Endodermal cell (in vitro differentiated cells): ENCODE measurements at places on chromosomes 3 and 15. TPM values are rescaled to one million over a fixed set of nuclear protein-coding genes. Genes with fewer than 3 reads are reported as not detected.

The AP3B2 gene
- 21.5 and 22.4 TPM in 2 replicates for total RNA-seq

The CSPG5 gene
- total RNA-seq = 0.68 and 0.70 TPM in 2 replicates

The TM2D3 gene
- total RNA-seq = 30.2 and 34.0 TPM in 2 replicates

- H3K4me1 ChIP-seq = peaks cover 14% of the 10 kb centered on the region
- H3K4me3 ChIP-seq = peak overlapping the region; percentile 26
- no peak overlapping the region for H3K27ac ChIP-seq
- H3K36me3 ChIP-seq = no peaks in the 10 kb centered on the region
Measured at GRCh38 chr3:63089007-63089750, 188.9 kb upstream of the SYNPR start.

DNA sequence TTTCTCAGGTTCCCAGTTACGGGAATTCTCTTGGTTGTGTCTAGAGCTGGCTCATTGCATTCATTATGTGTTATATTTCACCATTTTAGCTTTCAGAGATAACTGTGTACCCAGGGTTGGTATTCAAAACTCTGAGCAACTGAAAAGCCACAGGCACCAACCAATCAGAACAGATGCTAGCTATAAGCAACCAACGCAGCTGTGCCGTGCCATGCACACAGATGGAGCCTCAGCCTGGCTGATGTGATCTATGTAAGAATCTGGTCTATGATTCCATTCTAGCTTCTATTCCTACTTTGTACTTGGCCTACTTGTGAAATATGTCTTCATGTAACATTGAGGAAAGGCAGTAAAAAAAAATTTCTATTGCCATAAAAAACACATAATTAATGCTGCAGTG lies 95.0 kb upstream of the CCDC80 start:
- no peak overlapping the region for H3K27ac ChIP-seq
- H3K4me1 ChIP-seq = no peaks in the 10 kb centered on the region
- H3K36me3 ChIP-seq = no peaks in the 10 kb centered on the region
- H3K27me3 ChIP-seq = no peaks in the 10 kb centered on the region
- H3K4me3 ChIP-seq = no peak overlapping the region

DNA sequence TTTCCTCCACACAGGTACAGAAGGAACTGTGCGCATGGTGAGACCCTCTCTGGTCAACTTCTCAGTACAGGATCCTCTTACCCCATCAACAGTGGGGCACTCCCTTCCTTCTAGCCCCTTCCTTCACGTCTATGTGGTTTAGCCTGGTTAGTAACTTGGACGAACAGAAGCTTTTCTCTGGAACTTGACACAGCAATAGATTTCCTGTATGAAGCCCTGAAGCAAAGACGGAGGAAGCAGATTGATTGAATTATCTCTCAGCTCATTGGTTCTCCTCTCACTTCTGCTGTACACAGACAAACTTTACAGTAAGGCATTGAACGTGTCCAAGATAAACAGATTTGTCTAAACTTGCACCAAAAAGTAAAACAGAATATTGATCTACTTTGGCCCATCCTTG lies at the start of gene CD200R1:
CD200R1 (minus strand) TSS at position 210 of the 400 bp plus-strand sequence. CDS start 246 bp downstream, outside the sequence.
- H3K4me3 ChIP-seq = no peak within 1 kb of the TSS
- H3K36me3 ChIP-seq = no peaks in the 10 kb centered on the region
- no peak within 1 kb of the TSS for H3K27ac ChIP-seq
- H3K27me3 ChIP-seq = no peaks in the 10 kb centered on the region
- H3K4me1 ChIP-seq = no peaks in the 10 kb centered on the region
- DNase-seq = no peak
